ENCODE measurements at places on chromosomes 4 and X.

DNA sequence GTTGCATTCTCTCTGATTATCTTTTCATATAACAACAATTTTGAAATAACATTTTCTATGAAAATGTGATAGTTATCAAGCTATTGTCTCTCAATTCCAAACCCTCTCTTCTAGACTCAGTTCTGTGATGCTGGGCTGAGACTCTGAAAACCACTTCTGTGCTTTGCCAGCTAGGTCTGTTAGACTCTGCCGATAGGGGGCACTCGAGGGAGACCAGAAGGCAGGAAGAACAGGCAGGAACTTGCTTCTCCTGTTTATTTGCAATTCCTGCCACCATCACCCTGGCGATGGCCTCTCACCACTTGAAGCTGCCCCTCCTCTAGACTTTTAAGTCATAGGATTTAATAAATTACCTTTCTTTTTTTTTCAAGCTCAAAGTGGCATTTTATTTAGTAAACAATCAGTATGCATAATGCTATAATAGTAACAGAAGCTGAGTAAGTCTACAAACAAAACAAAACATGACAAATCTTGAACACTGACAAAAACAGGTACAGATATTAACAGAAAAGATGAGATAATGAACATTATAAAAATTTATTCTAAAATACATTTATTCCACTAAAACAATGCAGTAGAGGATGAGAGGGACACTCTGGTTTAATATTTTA is 49.7 kb downstream of the RASL11B start:
- peak; percentile 49 for DNase-seq

DNA sequence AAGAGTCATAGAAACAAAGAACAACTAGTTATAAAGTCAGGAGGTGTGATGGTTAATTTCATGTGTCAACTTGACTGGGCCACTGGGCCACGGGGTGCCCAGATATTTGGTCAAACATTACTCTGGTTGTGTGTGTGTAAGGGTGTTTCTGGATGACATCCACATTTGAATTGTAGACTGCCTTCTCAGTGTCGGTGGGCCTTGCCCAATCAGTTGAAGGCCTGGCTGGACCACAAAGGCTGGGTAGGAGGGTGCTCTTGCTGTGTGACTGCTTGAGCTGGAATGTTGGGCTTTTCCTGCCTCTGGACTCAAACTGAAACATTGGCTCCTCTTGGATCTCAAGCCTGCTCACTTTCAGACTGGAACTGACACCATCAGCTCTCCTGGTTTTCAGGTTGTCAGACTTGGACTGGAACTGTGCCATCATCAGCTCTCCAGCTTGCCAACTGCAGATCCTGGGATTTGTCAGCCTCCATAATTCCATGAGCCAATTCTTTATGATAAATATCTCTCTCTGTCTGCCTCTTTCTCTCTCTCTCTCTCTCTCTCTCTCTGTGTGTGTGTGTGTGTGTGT is 41.4 kb downstream of the CLDN34 start:
- DNase-seq = no peak

DNA sequence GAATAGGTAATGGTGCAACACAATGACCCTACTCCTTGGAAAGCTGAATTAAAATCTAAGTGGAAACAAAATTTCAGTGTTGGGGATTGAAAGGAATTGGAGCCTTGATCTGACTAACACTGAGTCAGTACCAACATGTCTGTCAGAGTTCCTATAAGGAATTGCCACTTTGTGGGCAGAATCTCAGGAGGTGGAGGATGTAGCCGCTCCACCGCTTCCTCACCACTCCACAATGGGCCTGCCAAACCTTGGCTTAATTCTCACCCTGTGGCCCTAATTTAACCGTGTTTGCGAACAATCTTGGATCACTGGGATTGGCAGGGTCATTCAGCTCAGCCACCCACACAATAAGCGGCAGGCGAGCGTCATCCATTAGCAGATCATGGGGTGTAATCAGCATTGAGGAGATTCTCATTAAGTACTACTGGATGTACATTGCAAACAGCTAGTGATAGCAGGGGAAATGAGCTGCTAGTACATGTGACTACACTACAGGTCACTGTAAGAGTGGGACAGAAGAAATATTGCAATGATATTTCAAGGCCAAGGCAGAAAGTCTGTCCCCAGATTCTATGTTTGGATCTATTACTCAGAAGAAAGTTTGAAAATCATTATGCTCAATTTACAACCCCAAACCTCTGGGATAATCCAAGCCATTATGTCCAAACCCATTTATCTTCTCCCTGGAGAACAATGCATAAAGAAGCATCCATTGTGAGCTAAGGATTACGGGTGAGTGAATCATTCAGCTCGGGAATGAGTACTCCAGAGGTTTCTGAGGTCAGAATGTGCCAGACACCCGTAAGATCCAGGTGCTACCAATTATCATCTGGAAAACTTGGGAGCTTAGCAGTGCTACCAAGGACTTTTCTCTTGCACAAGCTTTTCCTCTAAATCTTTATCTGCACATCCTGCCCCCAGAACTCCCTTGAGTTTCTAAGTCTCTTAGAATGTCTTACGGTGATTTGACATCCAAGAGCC is 5.8 kb downstream of the SRPX start:
- DNase-seq = no peak

- DNase-seq = no peak
These were observed 4.7 kb upstream of the MSX1 start for GRCh38 chr4:4854649-4855295.

GRCh38 chr4:13994016-13994415 is 366.5 kb upstream of the BOD1L1 start:
- DNase-seq = no peak

GRCh38 chrX:103376979-103377324 is 614 bp downstream of the BEX3 start:
- no peak for DNase-seq

DNA sequence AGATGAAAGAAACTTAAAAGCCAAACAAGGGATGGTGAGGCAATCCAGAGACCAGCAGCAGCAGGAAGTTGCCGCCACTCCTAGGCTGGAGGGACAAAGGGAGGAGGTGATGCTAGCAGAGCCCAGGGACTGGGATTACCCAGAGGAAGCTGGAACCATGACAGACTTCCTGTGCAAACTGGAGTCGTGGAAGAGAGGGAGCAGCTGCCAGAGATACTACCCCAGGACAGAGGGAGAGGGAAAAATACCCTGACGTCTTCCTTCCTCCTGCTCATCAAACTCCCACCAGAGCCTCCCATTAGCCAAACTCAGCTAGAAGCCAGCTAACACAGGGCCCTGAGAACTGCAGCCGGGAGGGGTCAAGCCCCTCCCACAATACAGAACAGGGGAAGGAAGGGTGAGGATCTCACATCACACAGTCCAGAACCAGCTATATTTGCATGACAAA is 101.2 kb upstream of the KLF3 start:
- DNase-seq = no peak

DNA sequence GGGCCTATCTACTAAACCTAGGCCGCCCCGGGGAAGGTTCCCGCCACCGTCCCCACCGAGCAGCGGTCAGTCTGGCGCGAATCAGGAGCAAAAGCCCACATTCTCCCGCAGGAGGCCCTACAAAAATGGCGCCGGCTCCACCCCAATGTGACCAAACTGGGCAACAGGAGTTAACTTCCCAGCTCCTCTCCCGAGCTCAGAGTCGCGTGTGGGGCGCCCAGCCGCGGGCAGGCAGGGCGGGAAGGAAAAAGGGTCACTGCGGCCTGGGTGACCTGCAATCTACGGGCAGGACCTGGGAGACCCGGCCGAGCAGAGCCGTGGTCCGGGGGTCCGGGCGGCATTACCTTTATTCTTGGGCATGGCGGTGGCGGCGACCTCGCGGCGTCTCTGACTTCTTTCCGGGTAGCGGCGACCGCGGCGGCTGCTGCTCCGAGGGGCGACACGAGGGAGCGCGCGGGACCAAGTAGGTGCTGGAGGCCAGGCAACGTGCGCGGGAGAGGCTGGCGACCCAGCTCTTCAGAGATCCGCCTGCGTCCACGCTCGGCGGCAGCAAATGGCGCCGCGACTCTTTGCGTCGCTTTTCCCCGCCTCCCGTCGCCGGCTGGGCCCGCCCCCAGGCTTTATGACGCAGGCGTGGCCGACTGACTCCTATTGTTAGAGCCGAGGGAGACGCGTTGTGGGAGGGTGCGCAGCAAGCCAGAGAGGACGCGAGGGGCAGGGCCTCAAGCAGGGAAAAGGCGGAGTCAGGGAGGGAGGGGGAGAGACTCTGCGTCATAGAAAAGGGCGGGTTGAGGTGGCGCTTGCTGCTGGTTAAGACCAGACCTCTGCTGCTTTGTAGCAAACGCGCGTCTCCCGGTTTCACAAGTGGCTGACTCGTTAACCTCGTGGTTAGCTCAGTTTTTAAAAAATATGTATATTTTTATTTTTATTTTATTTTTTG is at the start of gene EIF1AX:
EIF1AX (minus strand) TSS at position 558 of the 940 bp plus-strand sequence; CDS start at position 360, 198 bp downstream.
- DNase-seq = peak; percentile 99

DNA sequence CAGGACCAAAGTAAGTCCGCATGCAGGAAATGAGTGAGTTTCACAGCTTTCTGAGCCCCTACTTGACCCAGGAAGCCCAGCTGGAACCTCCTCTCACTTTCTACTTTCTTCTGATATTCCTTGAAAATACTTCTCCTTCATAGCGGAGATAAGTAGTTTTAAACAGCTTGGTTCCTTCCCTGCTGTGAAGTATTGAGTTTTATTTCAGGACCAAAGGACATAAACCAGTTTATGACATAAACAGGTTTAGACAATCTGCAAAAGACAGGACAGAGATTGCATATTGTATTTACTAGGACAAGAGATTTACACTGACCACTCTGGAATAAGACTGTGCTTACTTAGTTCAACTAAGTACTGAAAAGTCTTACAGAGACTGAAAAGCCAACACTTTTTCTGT is 54.8 kb downstream of the PAGE2 start:
- DNase-seq = no peak
